ENCODE measurements at places on chromosomes 2 and 18.

- no peak for DNase-seq
Observed at GRCh38 chr2:72894514-72894913, 7.3 kb downstream of the SPR start.

DNA sequence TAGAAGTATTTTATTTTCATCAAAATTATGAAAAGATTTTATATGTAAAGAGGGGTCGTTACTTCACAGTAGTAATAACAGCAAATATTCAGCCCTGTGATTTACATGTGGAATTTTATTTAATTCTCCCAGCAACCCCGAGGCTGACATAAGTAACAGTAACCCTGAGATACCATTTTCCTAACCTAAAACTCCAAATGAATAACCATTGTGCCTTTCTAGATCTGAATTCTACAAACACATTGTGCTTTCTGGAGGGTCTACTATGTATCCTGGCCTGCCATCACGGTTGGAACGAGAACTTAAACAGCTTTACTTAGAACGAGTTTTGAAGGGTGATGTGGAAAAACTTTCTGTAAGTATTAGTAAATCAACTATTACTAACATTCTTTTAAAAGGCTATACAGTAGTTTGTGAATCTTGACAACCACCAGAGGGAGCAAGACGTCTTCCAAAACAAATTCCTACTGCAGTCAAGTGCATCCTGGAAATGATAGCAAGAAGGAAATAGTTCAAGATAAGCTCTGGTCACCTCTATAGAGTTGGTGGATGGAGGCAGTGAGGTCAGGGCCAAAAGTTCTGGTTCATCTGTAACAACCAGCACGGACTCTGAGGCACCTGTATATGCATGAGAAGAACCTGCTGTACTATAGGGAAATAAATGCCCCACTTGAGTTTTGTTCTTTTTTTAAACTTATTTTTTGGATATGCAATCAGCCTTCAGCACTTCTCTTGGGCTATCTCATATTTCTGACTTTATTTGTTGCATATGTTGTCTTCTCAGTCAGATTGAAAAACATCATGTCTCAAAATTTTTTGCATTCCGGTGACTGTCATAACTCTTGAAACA lies 37.4 kb downstream of the ACTR2 start:
- peak; percentile 36 for DNase-seq

DNA sequence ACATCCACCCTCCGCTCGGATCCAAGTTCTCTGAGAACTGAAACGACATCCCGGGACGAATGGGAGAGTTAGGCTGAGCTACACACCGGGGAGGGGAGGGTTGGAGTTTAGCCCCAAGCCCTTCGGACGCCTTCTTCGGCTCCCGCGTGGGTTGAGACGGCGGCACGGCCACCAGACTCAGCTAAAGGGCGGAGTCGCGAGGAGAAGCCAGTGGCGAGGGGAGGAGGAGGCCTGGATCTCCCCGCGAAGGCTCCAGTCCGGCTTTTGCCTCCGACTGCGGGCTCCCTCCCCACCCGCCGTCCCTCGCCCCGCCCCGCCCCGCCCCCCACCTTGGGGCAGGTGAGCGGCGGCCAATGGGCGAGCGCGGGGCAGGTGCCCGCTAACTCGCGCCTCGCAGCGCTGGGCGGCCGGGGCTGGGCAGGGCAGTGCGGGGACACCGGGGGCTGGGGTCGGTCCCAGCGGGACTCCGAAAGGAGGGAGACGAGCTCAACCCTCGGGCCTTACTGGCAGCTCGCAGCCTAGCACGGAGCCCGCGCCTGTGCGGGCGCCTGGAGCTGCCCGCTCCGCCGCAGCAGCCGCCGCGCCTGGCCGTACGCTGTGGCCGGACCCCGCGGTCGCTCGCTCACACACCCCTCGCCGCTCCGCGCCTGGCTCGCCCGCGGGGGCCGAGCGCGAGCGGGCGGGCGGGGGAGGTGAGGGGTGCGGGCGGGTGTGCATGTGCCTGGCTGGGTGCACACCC lies at the start of gene EMX1:
Gene EMX1 (plus strand): TSS at position 382 of the 739 bp plus-strand sequence. CDS start 334 bp downstream, at position 716.
- peak; percentile 79 for DNase-seq

- DNase-seq = peak; percentile 83
Observed at GRCh38 chr2:241734467-241735208, at the start of gene D2HGDH. Gene D2HGDH, plus strand, starts transcription at chr2:241734630. Its CDS starts 595 bp downstream, at chr2:241735225.

DNA sequence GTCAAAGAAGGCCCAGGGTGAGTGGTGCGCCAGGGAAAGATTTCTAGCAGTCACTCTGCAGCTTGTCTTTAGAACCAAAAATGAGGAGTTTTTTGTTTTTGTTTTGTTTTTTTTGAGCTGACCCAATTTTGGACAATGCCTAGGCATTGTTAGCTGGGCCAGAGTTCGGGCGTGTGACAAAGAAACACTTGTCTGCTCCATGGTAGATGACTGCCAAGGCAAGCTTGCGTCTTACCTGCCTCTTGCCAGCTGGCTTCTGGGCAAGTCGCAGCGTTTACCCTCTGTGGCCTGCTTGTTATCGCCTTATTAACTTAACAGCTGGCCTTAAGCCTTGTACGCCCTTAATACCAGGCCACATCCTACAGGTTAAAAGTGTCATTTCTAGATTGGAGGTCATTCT lies 114.3 kb downstream of the GALNT1 start:
- no peak for DNase-seq

- no peak for DNase-seq
Observed at GRCh38 chr2:10016001-10016801, 27.1 kb upstream of the KLF11 start.

GRCh38 chr2:227252831-227253230 lies 72.2 kb upstream of the MFF start:
- DNase-seq = no peak

DNA sequence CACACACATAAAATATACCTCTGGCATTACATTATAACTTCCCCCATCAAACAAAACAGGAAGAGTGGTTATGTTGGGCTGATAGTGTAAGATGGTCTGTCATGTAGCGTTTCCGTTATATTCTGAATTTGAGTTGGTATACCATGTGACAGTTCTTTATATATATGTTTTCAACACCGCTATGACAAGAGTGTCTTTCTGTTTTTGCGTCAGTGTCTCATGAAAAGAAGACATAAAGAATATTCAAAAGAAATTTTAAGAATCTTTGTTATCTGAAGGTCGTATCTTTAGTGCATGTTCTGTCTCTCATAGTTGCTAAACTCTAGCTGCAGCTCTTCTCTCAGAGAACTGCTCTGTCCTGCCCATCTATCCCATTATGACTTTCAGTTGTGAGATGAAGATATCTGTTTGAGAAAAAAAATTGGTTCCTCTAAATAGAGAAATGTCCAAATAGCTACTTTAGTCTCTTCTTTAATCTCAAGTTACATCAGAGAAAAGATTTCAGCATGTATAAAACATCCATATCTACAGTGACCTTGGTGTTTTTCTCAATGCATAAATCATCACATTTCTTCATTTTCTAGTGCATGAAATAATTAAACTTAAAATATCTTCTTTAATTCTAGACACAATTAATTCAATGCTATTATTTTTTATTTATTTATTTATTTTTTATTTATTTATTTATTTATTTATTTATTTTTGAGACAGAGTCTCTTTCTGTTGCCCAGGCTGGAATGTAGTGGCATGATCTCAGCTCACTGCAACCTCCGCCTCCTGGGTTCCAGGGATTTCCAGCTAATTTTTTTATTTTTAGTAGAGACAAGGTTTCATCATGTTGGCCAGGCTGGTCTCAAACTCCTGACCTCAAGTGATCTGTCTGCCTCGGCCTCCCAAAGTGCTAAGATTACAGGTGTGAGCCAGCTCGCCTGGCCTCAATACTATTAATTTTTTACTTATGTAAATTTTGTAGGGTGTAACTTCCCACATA lies 24.3 kb upstream of the PSME4 start:
- DNase-seq = no peak

DNA sequence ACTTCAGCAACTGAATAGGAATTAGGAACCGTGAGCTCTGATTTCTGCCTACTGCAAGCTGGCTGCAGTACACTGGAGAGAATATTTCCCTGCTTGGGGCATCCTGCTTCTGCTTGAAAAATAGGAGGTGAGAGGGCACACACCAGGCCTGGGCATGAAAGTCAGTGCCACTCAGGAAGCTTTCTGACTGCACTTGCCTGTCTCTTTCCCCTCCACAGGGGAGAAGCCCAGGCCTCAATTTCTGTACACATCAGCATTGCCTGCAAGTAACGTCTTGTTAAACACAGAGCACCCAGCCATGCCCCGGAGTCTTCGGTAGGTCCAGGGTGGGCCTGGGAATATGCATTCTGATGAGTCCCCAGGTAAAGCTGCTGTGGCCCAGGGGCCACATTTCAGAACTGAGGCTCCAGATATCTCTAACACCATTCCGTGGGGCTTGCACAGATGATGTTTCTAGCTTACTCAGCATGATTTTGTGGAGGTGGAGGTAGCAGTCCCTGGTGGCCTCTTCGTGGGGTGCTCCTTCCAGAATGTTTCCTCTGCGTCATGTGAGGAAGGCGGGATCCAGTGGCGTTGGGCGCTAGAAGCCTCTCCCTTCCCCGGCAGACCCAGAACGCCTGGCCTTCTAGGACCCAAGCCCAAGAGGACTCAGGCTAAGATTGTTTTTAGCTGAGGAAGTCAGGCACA lies 114.1 kb downstream of the ZBTB7C start:
- no peak for DNase-seq

DNA sequence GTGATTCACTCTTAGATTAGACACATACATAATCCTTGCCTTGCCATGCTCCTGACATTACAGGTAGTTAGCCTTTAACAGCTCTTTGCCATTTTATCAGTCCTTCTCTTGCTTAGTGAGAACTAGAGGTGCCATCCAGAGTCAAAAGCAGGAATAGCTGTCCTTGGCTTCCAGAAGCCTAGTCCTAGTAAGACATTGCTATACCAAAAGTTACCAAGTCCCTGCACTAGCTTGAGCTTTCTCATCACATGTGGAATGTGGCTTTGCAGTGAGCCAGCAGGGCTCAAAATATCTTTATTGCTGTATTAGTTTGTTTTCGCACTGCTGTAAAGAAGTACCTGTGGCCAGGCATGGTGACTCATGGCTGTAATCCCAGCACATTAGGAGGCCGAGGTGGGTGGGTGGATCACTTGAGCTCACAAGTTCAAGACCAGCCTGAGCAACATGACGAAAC lies 104.7 kb upstream of the NOSTRIN start:
- no peak for DNase-seq

- no peak for DNase-seq
Observed at GRCh38 chr2:199467066-199467822, 9.5 kb upstream of the SATB2 start.
